Heart right ventricle (tissue), 16 donors: ENCODE measurements at places on chromosomes 13 and 19. TPM values are rescaled to one million over a fixed set of nuclear protein-coding genes. Genes with fewer than 3 reads are reported as not detected.

Gene ZNF610
- polyA plus RNA-seq, result 1.1 TPM

- DNase-seq, result peak; percentile 37
Measured at GRCh38 chr13:111115061-111115964, at the start of gene ARHGEF7. Gene ARHGEF7, plus strand, starts transcription at chr13:111115310. Its CDS starts 217 bp downstream, at chr13:111115527.

Gene SYDE1
- polyA plus RNA-seq, result 12.9 TPM

DNA sequence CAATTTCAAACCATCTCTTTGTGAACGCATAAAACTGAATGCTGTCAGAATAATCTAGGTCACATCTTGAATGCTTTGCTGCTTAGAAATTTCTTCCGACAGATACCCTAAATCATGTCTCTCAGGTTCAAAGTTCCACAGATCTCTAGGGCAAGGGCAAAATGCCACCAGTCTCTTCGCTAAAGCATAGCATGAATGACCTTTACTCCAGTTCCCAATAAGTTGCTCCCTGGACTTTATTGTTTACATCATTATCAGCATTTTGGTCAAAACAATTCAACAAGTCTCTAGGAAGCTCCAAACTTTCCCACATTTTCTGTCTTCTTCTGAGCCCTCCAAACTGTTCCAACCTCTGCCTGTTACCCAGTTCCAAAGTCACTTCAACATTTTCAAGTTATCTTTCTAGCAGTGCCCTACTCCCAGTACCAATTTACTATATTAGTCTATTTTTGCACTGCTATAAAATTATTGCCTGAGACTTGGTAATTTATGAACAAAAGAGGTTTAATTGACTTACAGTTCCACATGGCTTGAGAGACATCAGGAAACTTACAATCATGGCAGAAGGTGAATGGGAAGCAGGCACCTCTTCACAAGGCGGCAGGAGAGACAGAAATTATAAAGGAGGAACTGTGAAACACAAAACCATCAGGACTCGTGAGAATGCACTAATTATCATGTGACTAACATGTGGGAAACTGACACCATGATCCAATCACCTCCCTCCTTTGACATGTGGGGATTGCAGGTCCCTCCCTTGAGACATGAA is 77.0 kb downstream of the SPRY2 start:
- DNase-seq, result no peak

Gene UHRF1
- 0.39 TPM for polyA plus RNA-seq

DNA sequence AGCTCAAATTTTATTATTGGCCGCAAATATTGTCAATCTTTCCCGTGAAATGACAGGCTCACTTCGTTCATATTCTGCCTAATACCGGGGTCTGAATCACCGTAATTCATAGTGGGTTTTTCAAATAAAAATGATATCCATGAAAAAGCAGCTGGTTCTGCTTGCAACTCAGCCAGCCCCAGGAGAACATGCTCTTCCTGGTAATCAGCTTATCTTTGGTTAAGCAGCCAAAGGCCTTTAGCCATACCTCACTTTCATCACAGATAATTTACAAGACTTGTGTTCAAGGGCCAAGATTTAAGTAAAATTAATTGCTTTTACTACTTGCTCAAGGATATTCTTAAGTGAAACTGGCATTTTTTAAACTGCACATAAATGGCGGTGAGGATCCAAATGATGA is 22.5 kb downstream of the RNASEH2B start:
- no peak for DNase-seq

Gene CEBPA
- polyA plus RNA-seq, result 4.4 TPM

Gene GPR18
- polyA plus RNA-seq, result not detected

DNA sequence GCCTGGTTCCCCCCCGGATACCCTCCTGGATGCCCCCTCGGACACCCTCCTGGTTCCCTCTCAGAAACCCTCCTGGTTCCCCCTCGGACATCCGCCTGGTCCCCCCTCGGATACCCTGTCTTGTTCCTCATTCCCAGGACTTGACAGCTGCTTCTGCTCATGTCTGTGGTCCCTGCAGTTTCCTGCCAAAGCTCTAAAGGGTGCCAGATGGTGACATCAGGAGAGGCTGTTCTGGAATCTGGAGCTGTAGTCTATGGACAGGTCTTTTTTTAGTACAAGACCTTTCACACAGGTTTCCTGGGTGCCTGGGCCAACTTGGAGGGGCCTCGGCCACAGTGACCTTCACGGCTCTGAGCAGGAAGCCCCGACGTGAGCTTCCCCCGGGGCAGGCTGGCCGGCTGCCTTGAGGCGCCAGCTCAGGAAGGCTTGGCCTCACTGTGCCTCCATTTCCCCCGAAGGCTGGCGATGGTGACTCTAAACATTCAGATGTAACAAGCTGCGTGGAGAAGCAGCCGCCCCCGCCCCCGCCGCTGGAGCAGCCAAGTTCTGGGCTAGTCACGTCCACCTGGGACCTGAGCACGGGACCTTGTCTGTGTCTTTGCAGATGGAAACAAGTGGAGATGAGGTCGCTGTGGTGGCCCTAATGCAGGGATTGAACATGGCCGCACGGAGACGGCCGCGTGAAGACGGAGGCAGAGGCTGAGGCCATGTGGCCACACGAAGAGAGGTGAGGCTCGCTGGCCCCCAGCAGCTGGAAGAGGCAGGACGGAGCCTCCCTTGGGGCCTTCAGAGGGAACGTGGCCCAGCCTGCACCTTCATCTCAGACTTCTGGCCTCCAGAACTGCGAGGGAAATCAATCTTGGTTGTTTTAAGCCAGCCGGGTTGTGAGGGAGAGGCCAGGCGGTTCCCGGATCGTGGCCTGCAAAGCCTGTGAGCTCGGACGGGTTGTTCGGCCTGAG is 12.7 kb downstream of the SGTA start:
- peak; percentile 62 for DNase-seq

GRCh38 chr13:73109288-73109899 is 50.6 kb downstream of the KLF5 start:
- DNase-seq, result no peak

- DNase-seq, result no peak
Measured at GRCh38 chr13:22744688-22745452, 435.9 kb upstream of the SGCG start.

Gene APOC4
- polyA plus RNA-seq, result not detected

- no peak for DNase-seq
Measured at GRCh38 chr19:21765151-21765550, 2.2 kb downstream of the ZNF100 start.

Gene ITGBL1
- polyA plus RNA-seq, result 6.7 TPM

GRCh38 chr19:32661318-32661717 is 13.7 kb downstream of the ANKRD27 start:
- no peak for DNase-seq

DNA sequence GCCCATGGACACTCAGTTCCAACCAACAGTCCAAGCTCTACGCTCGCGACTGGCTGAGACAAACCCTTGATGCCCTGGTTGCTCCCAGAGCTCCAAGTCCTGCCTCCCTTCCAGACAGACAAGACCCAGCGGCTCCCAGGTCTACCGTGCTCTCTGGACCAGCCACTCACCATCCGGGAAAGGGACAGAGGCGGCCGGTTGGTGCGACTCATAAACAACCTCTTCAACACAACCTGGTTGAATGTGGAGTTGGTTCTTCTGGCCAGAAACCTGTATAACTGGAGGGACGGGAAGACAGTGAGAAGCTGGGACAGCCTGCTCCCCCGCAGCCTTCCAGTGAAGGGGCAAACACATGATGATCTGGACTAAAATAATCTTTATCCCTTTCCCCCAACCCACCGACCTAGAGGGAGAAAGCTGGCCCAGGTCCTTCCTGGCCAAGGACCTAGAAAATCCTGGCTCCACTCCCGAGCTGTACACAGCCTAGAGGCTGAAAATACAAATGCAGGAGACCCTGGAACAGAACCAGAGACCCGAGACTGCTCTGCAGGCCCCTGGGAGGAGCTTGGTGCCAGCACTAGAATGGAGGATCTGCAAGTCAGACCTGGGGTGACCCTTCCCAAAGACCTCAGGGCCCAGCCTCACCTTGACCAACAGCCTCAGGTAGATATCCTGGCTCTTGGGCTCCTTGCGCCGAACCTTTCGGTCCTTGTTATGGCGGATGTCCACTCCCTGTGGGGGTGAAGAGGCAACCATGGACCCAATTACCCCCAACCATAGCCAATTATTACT is 1.6 kb downstream of the RPL18 start:
- DNase-seq, result no peak

GRCh38 chr13:59568306-59568705 is 595.4 kb downstream of the DIAPH3 start:
- no peak for DNase-seq

DNA sequence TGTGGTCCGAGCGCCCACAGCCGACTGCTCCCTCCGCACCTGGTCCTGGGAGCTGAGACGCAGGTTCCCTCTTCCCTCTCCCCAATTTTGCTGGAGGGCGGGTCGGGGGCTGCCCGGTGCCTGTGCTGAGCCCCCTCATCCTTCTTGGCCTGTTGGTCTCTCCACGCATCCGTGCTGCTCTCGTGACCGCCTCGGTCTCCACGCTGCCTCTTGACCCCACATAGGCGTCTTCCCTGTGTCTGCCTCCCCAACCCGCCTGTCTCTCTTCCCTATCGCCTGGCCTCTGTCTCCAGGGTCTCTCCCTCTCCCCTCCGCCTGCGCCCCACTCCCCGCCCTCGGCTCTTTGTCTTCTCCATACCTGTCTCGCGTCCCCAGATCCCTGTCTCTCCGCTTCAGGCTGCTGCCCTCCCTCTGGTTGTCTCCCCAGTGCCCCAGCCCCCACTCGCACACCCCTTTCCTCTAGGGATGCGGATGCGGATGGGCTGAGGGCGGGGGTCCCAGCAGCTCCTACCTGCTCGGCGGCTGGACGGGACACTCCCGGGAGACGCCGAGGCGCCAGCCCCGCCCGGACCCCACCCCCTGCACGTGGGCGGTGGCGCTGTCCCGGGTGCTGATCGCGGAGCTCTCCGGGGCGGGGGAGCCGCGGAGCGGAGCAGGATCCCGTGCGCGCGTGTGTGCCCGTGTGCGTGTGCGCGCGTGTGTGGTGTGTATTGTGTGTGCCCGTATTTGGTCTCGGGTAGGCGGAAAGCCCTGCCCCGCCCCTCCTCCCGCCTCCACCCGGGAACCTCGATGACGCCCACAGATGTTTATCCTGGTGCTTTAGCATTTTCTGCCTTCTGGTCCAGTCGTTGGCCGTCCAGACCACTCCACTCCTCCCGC is at the start of gene SYT5:
SYT5 (minus strand) TSS at position 684 of the 879 bp plus-strand sequence. CDS start 1,248 bp downstream, outside the sequence.
- no peak for DNase-seq

Gene IZUMO1
- polyA plus RNA-seq, result 0.39 TPM

Gene ALG5
- polyA plus RNA-seq, result 29.6 TPM

Gene ZNF582
- polyA plus RNA-seq, result 5.7 TPM

- no peak for DNase-seq
Measured at GRCh38 chr19:1905863-1906375, 720 bp downstream of the ADAT3 start.

- no peak for DNase-seq
Measured at GRCh38 chr13:59951011-59951410, 212.7 kb downstream of the DIAPH3 start.

DNA sequence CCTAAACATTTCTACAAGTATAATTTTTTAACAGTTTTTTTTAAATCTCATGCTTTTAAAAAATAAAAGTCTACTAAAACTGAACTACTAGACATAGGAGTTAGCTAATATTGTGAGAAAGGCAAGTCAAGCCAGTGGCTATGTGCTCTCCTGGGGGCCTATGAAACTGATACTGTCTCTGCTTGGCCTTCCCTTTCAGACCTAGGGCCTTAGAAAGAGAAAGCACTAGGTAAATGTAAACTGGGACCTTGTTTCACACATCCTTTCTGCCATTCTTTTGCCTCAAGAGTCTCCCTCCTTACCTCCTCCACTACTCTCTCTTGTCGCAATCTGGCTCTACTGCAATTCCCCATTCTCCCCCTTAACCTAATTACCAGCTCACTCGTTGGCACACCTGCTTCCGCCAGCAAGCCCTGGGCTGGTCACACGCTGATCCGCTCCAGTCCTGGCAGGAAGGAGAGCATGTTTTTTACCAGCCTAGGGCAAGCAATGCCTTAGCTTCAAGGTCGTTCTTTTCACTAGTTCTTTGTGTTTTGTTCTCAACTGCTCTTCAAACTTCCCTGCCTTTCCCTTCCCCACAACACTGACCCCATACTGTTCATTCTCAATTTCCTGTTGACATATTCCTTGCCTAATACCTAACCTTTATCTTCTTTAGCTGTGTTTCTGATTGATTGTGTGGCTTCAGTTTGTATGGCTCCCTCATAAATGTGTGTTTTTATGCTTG is 23.1 kb downstream of the TBC1D4 start:
- DNase-seq, result peak; percentile 63

Gene KLK12
- not detected for polyA plus RNA-seq

GRCh38 chr19:49224879-49225278 is 67.3 kb downstream of the TRPM4 start:
- peak; percentile 31 for DNase-seq

DNA sequence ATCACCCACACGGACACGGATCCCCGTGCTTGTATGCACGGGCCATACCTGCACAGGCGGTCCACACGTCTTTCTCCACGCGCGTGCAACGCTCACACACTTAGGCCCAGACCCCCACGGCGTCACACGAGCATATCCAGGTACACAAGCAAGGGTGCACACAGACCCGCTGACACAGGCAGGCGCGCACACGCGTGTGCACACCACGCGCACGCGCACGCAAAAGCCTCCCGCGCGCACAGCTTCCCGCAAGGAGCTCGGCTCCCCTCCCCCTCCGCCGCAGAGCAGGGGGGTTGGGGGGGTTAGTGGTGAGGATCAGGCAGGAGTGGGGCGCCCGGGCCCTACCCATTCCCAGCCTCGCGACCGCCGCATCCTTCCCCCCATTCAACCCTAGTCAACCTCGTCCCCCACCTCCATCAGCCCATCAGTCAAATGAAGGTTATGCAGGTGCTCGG is 407 bp downstream of the RAB3A start:
- peak; percentile 62 for DNase-seq

DNA sequence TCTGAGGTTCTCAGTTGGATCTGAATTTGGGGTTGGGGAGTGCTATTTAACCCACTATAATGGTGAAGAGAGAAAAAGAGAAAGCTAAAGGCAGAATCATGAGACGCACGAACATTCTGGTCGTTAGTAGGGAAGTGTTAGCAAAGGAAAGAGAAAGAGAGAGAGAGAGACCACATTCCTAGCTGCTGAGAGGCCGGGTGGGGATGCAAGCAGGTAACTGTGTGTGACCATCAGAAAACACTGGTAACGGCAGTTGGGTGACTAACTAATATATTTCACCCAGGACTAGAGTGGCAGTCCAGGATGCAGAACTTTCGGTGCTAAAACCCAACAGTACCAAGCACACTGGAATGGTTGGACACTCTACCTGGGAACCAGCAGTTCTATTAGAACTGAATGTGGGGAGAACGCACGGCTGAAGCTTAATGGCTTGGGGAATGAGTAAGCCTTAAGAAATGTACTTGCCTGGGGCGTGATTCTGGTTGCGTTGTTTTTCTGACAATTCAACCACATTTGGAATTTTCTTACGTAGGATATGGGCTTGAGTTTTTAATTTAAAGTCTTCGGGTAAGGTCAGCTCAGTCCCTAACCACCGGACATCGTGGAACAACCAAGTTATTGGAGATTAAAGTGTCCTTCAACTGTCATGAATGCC is 130.2 kb downstream of the DNAJC15 start:
- DNase-seq, result no peak

Gene GIPR
- 16.6 TPM for polyA plus RNA-seq

Gene KRTDAP
- polyA plus RNA-seq, result not detected

Gene NCR1
- polyA plus RNA-seq, result not detected

GRCh38 chr19:4504891-4505569 is 13.3 kb downstream of the PLIN4 start:
- no peak for DNase-seq

- no peak for DNase-seq
Measured at GRCh38 chr13:44627441-44627840, 51.3 kb upstream of the TSC22D1 start.

GRCh38 chr13:32917504-32917903 is 98.7 kb upstream of the KL start:
- no peak for DNase-seq

Gene RPS15
- polyA plus RNA-seq, result 3,724 TPM

GRCh38 chr13:99144306-99144705 is 56.3 kb upstream of the UBAC2 start:
- DNase-seq, result no peak

Gene FGF22
- 0.16 TPM for polyA plus RNA-seq

Gene SPACA4
- polyA plus RNA-seq, result not detected
